Activated naive CD4-positive, alpha-beta T cell (primary cell): ENCODE measurements at places on chromosomes 2 and 18.

- DNase-seq: no peak
Observed at GRCh38 chr2:129765326-129765677, 214.2 kb upstream of the RAB6C start.

DNA sequence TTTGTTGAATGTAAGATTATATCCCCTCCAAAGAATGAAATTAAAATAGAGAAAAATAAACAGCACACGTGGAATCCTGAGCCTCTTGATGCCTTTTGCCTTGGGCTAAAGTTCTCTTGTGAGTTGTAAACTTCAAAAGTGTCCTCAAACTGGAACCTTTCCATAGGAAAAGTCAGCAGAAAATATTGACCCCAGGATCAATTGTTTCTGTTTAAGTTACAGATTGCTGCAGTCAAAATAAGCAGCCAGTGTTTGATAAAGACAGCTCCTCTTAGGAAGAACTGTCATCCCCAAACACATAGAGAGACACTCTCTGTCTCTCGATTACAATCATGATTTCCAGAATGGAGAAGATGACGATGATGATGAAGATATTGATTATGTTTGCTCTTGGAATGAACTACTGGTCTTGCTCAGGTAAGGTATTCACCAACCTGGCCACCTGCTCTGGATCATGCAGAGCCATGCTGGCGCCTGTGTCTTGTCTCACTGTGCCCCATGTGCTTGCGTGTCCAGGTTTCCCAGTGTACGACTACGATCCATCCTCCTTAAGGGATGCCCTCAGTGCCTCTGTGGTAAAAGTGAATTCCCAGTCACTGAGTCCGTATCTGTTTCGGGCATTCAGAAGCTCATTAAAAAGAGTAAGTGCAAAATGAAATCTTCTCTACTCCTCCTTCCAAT is at the start of gene SPP2:
Gene SPP2 (plus strand): TSS at position 248 of the 681 bp plus-strand sequence. CDS start 85 bp downstream, at position 333.
- DNase-seq: no peak

GRCh38 chr18:79275992-79276391 is 119.7 kb upstream of the NFATC1 start:
- DNase-seq: no peak

GRCh38 chr2:158722266-158723105 is 72.6 kb upstream of the DAPL1 start:
- no peak for DNase-seq

GRCh38 chr2:179181002-179181401 is 83.6 kb downstream of the SESTD1 start:
- DNase-seq: no peak

GRCh38 chr2:195003881-195004471 is 653.0 kb upstream of the SLC39A10 start:
- no peak for DNase-seq

- DNase-seq: no peak
Observed at GRCh38 chr18:23127090-23127489, 8.2 kb upstream of the CABLES1 start.

- peak; percentile 1 for DNase-seq
Observed at GRCh38 chr18:25351777-25352628, at the start of gene ZNF521. Gene ZNF521, minus strand, starts transcription at chr18:25352166. Its CDS starts 1,220 bp downstream, at chr18:25350946.

GRCh38 chr2:55524884-55525437 is 5.4 kb downstream of the CFAP36 start:
- DNase-seq: no peak

GRCh38 chr2:216920937-216921456 is 61.1 kb upstream of the TNP1 start:
- DNase-seq: no peak

DNA sequence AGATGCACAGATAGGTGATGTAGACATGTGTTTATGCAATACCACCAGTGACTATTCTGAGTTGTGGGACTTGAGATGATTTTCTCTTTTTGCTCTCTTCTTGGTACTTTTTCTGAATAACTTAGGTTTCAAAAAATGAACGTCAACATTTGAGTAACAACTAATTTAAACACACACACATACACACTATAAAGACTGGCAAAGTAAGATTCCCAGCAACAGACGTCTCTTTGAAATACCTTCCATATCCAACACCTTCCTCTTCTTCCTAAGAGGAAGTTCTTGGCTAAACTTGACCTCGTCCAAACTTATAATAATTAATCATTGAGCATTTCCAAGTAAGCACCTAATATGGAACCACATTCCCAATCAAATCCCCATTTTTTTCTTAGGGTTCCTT is 81.6 kb upstream of the RGPD4 start:
- no peak for DNase-seq

DNA sequence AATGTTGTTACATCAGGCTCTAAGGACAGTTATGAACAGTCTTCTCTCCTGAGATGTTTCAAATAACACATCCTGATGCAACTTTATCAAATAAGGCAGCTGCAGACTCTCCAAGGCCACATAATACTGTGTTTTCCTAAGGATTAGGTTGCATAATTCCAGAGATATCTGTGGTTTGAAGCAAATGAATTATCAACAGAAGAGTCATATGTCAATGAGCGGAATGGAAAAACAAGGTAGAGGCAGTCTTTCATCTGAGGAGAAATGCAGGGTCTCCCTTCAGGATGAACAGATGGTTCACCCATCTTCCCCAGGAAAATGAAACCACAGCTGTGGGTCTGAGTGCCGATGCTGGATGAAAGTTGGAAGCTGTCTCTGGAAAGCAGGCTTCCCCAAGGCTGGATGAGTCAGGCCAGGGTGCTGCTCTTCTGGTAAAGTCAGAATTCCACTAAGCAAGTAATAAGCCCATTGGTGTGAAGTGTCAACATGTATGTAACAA is 22.2 kb downstream of the LYG1 start:
- no peak for DNase-seq

- DNase-seq: no peak
Observed at GRCh38 chr2:233851169-233851568, 3.2 kb downstream of the HJURP start.

DNA sequence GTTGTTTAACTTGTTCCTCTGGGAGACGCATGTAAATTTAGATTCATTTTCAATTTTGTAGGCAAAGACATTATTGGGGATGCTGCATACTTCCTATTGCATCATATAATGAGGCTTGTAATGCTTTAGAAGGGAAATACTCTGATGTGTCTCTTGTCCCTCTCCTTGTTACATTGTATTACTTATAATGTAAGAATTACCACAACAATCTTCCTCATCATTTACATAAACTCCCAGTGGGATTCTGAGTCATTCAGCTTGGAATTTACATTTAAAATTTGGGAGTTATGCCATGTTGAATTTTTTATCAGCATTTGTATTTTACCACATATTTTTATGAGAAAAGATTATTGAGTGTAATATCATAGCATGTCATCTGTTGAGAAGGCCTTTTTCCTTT is 963.4 kb upstream of the NRXN1 start:
- DNase-seq: no peak

DNA sequence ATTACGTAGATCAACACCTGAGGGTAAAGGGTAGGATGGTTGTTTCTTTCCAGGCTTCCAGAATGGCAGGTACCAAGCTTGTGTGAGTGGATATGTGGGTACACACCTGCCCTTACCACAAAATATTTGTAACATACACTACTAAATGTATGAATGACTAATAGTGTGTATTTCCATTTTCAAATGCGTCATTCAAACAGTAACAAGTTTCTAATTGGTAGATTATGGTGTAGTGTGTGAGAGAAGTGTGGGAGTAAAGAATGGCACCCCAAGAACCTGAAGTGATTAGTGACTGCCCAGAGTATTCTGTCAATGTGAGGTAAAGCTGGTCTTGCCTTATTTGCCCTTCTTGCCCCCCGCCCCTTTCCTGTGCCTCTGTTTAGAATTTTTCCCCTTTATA is 21.1 kb downstream of the AGPS start:
- no peak for DNase-seq

DNA sequence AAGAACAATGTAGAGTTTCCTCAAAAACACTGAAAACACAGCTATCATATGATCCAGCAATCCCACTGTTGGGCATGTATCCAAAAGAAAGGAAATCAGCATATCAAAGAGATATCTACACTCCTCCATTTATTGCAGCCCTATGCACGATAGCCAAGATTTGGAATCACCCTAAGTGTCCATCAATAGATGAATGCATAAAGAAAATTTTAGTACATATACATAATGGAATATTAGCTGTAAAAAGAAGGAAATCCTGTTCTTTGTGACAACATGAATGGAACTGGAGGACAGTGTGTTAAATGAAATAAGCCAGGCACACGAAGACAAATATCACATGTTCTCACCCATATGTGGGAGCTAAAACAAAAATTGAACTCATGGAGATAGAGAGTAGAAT is 114.5 kb upstream of the FN1 start:
- DNase-seq: no peak

GRCh38 chr2:203126996-203127395 is 111.8 kb upstream of the CYP20A1 start:
- no peak for DNase-seq

GRCh38 chr18:34702814-34703213 is 7.3 kb upstream of the DTNA start:
- no peak for DNase-seq

DNA sequence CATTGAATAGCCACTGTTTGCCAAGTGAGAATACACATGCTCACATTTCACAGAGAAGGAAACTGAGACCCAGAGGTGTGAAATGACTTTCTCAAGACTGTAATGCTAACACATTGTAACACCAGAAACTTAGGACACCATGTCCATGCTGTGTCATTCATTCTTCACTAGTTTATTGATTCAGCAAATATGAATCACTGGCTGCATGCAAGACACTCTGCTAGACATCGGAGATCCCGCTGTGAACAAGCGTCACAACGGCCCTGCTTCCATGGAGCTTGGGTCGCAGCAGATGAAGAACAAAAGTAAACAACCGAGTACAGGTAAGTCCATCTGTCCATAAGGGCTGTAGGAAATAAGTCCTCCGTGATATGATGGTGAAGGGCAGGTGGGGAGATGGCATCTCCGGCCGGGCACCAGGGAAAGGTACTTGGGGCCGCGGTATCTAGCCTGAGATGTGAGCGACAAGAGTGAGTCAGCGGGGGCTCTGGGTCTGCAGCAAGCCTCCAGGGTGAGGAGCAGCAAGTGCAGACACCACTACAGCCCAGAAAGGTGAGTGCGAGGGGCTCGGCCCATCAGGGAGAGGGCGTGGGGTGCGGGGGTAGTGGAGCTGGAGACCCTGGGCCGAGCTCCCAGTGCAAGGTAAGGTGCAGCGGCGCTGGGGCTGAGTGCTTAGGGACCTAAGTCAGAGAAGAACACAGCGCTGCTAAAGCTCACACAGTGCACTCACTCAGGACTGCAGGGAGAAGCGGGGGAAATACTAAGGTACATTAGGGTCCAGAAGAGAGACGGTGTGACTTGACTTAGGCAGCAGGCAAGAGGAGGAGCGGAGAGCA is 391.2 kb downstream of the FBXO15 start:
- no peak for DNase-seq

- no peak for DNase-seq
Observed at GRCh38 chr2:159736048-159736447, 23.7 kb downstream of the MARCHF7 start.

DNA sequence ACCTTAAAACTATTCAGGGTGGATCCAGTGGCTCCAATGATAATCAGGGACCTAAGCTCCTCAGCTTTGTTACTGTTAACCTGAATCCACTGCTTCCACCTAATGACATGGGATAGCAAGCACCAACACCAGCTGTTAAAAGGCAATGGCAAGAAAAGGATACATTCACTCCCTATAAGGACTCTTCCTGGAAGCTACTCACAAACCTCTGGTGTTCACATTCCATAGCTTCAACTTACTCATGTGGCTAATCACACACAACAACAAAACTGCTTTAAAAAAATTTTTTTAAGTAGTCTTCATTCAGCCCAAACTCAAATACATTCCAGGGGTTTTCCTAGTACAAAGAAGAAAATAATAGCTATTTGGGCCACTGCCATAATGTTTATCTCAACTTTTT is 24.5 kb downstream of the ROCK2 start:
- DNase-seq: no peak

DNA sequence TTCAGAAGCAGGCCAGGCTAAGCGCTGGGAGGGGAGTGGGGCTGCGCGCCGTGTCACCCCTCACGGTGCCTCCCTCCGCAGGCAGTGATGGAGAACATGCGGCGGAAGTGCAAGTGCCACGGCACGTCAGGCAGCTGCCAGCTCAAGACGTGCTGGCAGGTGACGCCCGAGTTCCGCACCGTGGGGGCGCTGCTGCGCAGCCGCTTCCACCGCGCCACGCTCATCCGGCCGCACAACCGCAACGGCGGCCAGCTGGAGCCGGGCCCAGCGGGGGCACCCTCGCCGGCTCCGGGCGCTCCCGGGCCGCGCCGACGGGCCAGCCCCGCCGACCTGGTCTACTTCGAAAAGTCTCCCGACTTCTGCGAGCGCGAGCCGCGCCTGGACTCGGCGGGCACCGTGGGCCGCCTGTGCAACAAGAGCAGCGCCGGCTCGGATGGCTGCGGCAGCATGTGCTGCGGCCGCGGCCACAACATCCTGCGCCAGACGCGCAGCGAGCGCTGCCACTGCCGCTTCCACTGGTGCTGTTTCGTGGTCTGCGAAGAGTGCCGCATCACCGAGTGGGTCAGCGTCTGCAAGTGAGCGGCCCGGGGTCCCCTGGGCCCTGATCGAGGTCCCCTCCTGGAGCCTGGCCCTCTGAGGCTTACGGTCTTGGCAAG is 12.2 kb downstream of the WNT10A start:
- DNase-seq: peak; percentile 53

- DNase-seq: no peak
Observed at GRCh38 chr2:220646424-220646823, 925.7 kb downstream of the EPHA4 start.

GRCh38 chr18:48827291-48828193 is 123.2 kb downstream of the SMAD7 start:
- no peak for DNase-seq

DNA sequence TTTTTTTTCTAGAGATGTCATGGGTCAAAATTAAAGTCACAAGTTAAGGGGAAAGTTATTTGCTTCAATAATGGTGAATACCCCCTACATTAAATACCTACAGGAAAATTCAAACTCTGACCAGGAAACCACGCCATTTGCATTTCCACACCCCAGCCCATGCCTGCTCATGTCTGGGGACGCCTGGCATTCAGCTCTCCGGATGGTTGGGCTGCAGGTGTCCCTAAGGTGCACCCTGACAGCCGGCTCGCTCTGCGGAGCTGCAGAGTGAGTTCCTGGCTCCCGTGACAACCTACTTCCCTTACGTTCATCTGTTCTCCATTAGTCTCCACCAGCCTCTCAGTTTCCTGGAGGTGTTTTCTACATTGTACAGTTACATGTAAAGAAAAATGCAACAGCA is 122.7 kb upstream of the RIOK3 start:
- no peak for DNase-seq

- no peak for DNase-seq
Observed at GRCh38 chr18:73408469-73408868, 540.7 kb upstream of the NETO1 start.

DNA sequence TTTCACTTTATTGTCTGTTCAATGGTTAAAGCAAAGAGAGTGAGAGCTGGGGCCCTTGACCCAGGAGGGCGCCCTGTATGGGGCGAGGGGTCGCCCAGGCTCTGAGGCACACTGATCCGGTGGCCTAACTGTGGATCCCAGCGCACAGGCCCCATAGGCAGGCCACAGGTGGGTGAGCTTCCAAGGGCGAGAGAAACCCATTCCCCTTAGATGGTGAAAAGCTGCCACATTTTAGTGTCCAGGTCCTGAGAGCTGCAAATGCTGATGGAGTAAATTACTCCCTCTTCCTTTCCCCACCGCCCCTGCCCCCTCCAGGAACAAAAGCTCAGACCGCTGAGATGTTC is 5.9 kb upstream of the DLX2 start:
- DNase-seq: no peak

- DNase-seq: no peak
Observed at GRCh38 chr2:237296756-237297155, 117.2 kb downstream of the COL6A3 start.

- no peak for DNase-seq
Observed at GRCh38 chr2:8624855-8625398, 56.9 kb upstream of the ID2 start.

GRCh38 chr2:199602271-199602895 is 144.6 kb upstream of the SATB2 start:
- no peak for DNase-seq
